Suprapubic skin (tissue), 4 donors: ENCODE measurements at places on chromosomes 12 and 14. TPM values are rescaled to one million over a fixed set of nuclear protein-coding genes. Genes with fewer than 3 reads are reported as not detected.

- H3K27me3 ChIP-seq = no peaks in the 10 kb centered on the region
- no peaks in the 10 kb centered on the region for H3K4me1 ChIP-seq
- no peak overlapping the region for H3K4me3 ChIP-seq
- DNase-seq = no peak
These were observed 33.8 kb downstream of the ESR2 start for GRCh38 chr14:64260418-64260817.

GRCh38 chr12:123278101-123278627, 6.5 kb upstream of the CDK2AP1 start:
- no peak for DNase-seq
- H3K4me3 ChIP-seq = no peak overlapping the region
- no peaks in the 10 kb centered on the region for H3K4me1 ChIP-seq
- H3K27me3 ChIP-seq = no peaks in the 10 kb centered on the region
- no peaks in the 10 kb centered on the region for H3K36me3 ChIP-seq

DNA sequence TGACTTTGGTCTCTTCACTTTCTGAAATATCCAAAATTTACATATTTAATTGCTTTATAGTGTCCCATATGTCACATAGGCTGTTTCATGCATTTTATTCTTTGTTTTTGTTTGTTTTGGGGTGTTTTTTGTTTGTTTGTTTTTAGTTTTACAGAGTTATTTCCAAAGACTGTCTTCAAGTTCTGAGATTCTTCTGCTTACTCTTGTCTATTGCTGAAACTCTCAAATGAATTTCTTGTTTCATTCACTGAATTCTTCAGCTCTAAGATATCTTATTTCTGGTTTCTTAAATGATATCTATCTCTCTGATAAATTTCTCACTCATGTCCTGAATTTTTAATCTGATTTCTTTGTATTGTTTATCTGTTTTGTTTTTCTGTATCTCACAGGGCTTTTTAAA, 412.0 kb upstream of the ATP2B1 start:
- H3K36me3 ChIP-seq = no peaks in the 10 kb centered on the region
- H3K27ac ChIP-seq = no peak overlapping the region
- H3K27me3 ChIP-seq = no peaks in the 10 kb centered on the region
- no peaks in the 10 kb centered on the region for H3K4me1 ChIP-seq
- no peak overlapping the region for H3K4me3 ChIP-seq

DNA sequence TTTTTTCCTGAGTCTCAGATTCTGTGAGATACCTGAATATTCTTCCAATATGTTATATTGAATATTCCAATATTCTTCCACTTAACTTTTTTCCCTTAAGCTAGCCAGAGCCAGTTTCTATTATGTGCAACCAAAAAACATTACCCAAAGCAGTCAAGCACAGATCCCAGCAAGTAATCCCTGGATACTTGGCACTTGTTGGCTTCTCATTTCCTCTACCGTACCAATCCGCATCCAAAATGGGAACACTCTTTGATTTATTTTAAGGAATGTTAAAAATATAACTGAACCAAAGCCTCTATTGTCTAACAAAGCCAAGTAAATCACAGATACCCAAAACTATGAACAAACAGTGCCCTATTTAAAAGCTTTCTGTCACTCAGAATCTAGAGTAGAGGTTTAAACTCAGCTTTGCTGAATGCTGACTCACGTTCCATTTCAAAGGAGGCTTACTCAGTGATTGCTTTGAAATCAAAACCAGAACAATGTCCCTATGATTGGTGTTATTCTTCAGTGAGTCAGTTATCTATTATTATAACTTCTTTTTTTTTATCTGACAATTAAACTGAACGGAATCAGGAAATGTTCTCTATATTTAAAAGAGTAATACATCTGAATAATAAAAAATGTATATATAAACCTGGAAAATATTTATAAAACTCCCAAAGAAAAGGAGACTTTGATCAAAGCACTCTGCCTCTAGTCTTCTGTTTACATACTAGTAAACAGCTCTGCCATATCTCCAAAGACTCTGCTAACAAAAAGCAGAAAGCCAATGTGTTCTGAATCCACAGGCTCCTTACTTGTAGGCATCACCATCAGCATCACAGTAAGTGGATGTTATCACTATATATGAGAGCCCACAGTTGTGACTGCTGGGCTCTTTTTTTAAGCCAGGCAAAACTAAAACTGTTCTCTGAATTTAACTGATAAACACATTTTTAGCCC, 360.8 kb downstream of the CCDC91 start:
- H3K4me1 ChIP-seq = peaks cover 4% of the 10 kb centered on the region
- H3K27ac ChIP-seq = peak overlapping the region; percentile 12
- H3K36me3 ChIP-seq = no peaks in the 10 kb centered on the region
- DNase-seq = no peak
- H3K4me3 ChIP-seq = no peak overlapping the region

DNA sequence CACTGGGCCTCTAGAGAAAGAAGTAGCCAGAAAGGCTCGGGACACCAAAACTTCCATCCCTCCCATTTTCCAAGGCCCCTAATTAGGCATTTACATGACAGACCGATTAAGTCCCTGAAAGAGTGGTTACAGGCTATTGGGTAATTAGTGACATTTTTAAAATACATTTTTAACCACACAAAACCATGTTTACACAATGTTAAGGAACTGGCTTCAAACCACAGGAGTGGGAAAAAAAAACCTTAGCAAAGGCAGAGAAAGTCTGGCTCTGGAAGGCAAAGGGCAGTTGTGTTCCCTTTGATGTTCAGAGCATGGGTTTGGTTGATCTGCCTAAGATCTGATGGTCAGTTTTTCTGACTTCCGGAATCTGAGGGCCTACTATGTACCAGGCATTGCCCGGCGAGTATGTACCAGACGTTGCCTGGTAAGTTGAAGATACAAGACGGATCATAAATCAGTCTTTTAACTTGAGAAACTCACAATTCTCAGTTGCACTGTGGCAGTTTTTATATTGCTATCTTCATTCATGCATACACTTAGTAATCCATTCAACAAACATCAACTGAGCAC, 576.5 kb downstream of the MED13L start:
- H3K4me1 ChIP-seq = no peaks in the 10 kb centered on the region
- H3K27me3 ChIP-seq = no peaks in the 10 kb centered on the region
- no peak overlapping the region for H3K27ac ChIP-seq
- H3K4me3 ChIP-seq = no peak overlapping the region
- no peaks in the 10 kb centered on the region for H3K36me3 ChIP-seq

Gene KLRD1
- 0.72 TPM for total RNA-seq
